Esophagus muscularis mucosa (tissue), 4 donors: ENCODE measurements at places on chromosomes 4 and X. TPM values are rescaled to one million over a fixed set of nuclear protein-coding genes. Genes with fewer than 3 reads are reported as not detected.
A peak's percentile ranks its signal among the peaks of the same experiment; 100 is the strongest.

DNA sequence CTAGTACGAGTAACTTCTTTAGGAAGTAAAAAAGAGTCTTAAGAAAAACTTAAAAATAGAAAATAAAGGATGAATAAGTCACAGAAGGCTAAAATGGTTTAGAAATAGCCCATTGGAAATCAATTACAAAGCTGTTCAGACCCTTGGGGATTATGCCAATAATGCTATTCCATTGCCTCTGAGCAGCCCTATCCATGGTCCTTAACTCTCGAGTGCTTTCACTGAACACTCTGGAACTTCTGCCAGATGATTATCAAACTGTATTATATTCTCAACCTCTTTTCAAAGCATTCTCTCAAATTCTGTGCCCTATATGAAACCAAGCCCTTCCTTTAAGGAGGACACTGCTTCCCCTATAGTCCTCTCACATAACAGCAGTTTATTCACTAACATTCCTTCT lies 17.0 kb downstream of the SLC9B1 start:
- no peak for DNase-seq

The PDZD4 gene
- total RNA-seq, result 25.7 TPM

- DNase-seq, result no peak
Measured at GRCh38 chr4:184355111-184355604, 119.2 kb downstream of the IRF2 start.

DNA sequence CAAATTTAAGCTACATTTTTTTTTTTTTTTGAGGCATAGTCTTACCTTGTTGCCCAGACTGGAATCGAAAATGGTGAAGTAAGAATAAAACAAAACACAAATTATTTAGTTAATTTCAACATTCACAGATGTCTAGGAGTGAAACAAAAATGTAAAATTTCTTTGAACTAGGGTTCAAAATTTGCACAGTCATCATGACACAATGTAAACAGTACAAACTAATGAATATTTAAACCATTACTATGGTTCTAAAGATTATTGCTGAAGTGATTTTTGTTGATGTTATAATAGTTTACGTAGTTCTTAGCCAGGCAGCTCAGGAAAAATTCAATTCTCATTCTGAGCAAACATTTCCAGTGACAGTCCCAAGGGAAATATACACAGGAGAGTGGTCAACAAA lies 633.1 kb downstream of the GRXCR1 start:
- DNase-seq, result no peak

GRCh38 chrX:38803243-38803587 lies 2.0 kb downstream of the MID1IP1 start:
- DNase-seq, result no peak

- DNase-seq, result peak; percentile 94
Measured at GRCh38 chr4:26267087-26267486, 53.7 kb upstream of the RBPJ start.

GRCh38 chr4:165331823-165332222 lies 4.4 kb downstream of the MSMO1 start:
- DNase-seq, result no peak

The FAT4 gene
- 44.0 TPM for total RNA-seq

The GRIA2 gene
- total RNA-seq, result not detected

GRCh38 chr4:25367004-25367621 lies 9.9 kb upstream of the ANAPC4 start:
- no peak for DNase-seq

GRCh38 chr4:14607578-14607977 lies 394.7 kb upstream of the CPEB2 start:
- no peak for DNase-seq

- DNase-seq, result no peak
Measured at GRCh38 chr4:4658052-4658451, 116.2 kb upstream of the STX18 start.

GRCh38 chrX:139121616-139122286 lies 408.8 kb upstream of the F9 start:
- DNase-seq, result no peak

DNA sequence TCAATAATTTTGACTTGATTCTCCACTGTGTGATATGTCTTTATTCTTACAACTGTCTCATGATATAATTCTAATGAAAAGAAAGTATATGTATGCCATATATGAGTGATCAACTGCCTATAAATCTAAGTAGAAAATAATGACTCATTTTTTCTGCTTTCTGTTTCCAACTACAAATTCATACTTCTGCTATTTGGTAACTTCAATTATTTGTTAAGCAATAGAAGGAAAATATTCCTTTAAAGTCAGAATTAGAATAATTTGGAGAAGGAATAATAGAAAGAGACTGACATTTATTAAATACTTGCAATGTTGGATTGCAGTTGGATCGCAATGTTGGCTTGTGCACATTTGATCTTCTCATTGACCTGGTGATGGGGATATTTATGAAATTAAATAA lies 204.2 kb upstream of the PACRGL start:
- no peak for DNase-seq

The SPACA5B gene
- not detected for total RNA-seq

- DNase-seq, result no peak
Measured at GRCh38 chr4:23269566-23269965, 576.8 kb downstream of the GBA3 start.

The CT45A3 gene
- not detected for total RNA-seq

- no peak for DNase-seq
Measured at GRCh38 chr4:68396756-68397155, 46.9 kb upstream of the YTHDC1 start.
